Adrenal gland (tissue), 19 donors: ENCODE measurements at places on chromosomes 5 and 9. TPM values are rescaled to one million over a fixed set of nuclear protein-coding genes. Genes with fewer than 3 reads are reported as not detected.
A peak's percentile ranks its signal among the peaks of the same experiment; 100 is the strongest.

The ANKRD18B gene
- not detected for total RNA-seq

The TMEM232 gene
- total RNA-seq: 4.4 TPM

The INSL6 gene
- total RNA-seq: 0.46 TPM

The CCDC180 gene
- 4.3 TPM for total RNA-seq

The UIMC1 gene
- total RNA-seq: 11.2 TPM

The BTNL3 gene
- 0.14 TPM for total RNA-seq

The PHF24 gene
- not detected for total RNA-seq

The CCDC192 gene
- not detected for total RNA-seq

DNA sequence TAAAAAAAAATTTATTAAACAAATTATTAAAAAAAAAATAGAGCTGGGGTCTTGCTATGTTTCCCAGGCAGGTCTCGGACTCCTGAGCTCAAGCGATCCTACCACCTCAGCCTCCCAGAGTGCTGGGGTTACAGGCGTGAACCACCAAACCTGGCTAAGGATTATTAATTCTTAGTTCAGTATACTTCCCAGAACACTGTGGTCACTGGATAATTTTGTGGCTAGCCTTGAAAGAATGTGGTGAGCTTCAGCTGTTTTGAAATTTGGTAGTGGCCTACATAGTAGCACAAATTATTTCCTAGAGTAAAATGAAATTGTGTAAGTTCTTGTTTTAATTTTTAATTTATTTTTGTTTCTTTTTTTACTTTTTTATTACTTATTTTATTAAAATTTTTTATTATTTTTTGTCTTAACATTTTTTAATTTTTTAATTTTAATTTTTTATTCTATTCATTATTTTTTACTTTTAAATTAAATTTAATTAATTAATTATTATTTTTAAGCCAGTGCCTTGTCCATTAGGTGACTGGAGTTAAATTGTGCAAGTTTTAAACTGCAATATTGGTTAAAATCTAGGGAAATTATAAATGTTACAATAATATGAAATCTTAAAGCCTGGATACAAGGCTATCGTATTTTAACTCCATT, 23.0 kb downstream of the ARRDC3 start:
- no peak overlapping the region for H3K27ac ChIP-seq
- H3K27me3 ChIP-seq: no peaks in the 10 kb centered on the region
- no peaks in the 10 kb centered on the region for H3K4me1 ChIP-seq
- no peaks in the 10 kb centered on the region for H3K36me3 ChIP-seq
- H3K4me3 ChIP-seq: no peak overlapping the region

DNA sequence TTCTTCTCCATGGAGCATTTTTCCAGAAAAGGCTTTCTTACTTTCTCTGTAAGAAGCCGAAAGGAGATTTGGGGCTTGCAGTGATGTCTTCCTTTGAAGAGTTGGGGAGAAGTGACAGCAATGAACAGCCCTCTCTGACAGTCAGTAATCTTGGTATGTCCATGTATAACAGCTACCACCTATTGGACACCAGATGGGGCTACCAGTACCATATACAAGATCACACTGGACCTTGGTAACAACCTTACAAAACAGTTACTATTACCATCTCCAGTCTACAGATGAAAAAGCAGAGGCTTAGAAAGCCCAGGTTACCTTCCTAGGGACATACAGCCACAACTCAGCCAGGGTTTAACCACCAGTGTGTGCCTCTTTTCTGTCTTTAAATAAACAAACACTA, 272.7 kb upstream of the TRPC7 start:
- H3K27ac ChIP-seq: no peak overlapping the region
- no peak overlapping the region for H3K4me3 ChIP-seq
- no peaks in the 10 kb centered on the region for H3K4me1 ChIP-seq
- no peaks in the 10 kb centered on the region for H3K36me3 ChIP-seq

- H3K4me1 ChIP-seq: no peaks in the 10 kb centered on the region
- no peak overlapping the region for H3K27ac ChIP-seq
- no peaks in the 10 kb centered on the region for H3K27me3 ChIP-seq
- H3K36me3 ChIP-seq: no peaks in the 10 kb centered on the region
- no peak overlapping the region for H3K4me3 ChIP-seq
These were observed 8.0 kb upstream of the HABP4 start for GRCh38 chr9:96441798-96442445.

GRCh38 chr9:116152390-116152789, 1.2 kb upstream of the PAPPA start:
- no peak for DNase-seq
- H3K4me3 ChIP-seq: no peak overlapping the region
- H3K4me1 ChIP-seq: peaks cover 9% of the 10 kb centered on the region
- no peaks in the 10 kb centered on the region for H3K36me3 ChIP-seq
- H3K27me3 ChIP-seq: peaks cover 10% of the 10 kb centered on the region
- H3K27ac ChIP-seq: no peak overlapping the region

DNA sequence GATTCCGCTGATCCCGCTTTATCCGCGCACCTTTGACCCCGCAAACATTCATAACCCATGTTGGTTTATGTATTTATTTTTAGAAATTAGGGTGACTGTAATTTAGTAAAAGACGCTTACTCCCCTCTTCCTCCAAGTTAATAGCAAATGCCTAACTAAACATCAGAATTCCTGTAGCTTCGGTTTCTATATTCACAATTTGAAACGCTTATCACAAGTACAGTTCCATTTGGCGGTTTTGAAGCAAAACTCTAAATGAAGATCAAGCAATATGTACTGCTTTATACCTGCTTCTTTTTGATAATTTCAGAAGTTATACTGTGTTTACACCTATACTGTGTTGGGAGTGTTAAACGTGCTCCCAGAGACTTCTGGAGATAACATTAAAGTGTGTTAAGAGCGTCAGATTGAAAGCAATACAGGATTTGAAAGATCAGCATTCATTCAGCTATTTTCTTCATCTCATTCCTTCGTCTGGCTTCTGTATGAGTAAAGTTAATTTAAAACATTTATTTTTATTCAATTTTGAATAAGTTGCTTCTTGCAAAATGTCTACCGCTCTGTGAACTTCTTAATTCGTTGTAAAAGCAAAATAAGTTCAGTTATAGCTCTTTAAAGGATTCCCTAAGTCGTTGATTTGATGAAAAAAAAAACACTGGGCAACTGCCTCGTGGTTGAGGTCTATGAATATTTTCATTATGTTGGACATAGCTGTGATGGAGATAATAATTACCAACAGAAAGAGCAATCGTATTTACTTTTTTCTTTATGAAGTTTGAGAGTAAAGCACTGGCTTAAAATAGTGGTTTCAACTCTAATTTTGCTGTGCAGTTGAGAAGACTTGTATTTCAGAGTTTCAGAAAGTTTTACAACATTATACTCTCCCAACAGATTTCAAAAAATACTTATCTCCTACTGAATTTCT, 2.5 kb downstream of the PRDM6 start:
- DNase-seq: no peak
- H3K36me3 ChIP-seq: no peaks in the 10 kb centered on the region
- peaks cover 41% of the 10 kb centered on the region for H3K4me1 ChIP-seq
- no peak overlapping the region for H3K4me3 ChIP-seq
- peaks cover 90% of the 10 kb centered on the region for H3K27me3 ChIP-seq

DNA sequence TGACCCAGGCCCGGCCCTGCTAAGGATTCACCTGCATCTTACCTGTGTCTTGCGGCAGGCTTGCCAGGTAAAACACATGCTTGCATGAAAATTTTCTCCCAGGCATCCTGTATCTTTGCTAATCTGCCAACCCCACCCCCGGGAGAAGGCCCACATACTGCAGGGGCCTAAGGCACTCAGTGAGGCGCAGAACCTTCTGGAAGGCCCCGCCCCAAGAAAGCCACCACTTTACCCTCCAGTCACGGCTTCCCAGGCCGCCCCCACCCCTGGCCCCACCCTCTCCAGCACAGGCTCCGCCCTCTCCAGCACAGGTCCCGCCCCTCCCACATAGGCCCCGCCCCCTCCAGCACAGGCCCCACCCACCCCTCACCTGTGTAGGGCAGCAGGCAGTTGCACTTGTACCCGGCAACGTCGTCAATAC, 29.8 kb upstream of the SEC16A start:
- H3K36me3 ChIP-seq: peaks cover 79% of the 10 kb centered on the region
- DNase-seq: no peak
- H3K27me3 ChIP-seq: no peaks in the 10 kb centered on the region
- peak overlapping the region; percentile 64 for H3K27ac ChIP-seq
- no peak overlapping the region for H3K4me3 ChIP-seq
- H3K4me1 ChIP-seq: no peaks in the 10 kb centered on the region

DNA sequence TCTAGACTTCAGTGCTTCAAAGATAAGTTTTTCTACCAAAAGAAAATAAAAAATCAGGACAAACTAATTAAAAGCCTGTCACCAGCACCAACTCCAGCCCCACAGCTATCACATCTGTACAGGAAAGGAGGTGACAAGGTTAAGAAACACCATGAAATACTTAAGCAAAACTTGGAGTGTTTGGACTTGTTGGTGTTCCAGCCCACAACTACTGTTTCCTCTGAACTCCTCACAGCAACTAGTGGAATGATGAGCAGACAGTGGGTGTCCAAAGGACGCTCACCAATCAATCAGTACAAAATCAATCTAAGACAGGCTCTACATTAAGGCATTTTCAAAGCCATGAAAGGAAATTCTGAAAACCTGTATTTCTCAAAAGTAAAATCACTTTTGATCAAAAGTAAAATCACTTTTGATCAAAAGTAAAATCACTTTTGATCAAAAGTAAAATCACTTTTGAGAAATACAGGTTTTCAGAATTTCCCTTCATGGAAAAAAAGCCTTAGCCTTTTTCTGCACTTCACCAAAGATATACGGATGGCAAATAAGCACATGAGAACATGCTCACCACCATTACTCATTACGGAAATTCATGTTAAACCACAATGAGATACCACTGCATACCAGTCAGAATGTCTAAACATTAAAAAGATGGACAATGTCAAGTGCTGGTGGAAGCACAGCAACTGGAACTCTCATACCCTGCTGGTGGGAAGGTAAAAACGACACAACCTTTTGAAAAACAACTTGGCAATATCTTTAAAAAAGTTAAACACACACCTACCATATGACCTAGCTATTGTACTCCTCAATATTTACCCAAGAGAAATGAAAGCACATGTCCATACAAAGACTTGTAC, 79.7 kb downstream of the MED27 start:
- H3K27me3 ChIP-seq: no peaks in the 10 kb centered on the region
- peaks cover 12% of the 10 kb centered on the region for H3K4me1 ChIP-seq
- H3K4me3 ChIP-seq: no peak overlapping the region
- H3K36me3 ChIP-seq: no peaks in the 10 kb centered on the region
- no peak for DNase-seq

- H3K27ac ChIP-seq: no peak overlapping the region
- DNase-seq: no peak
- H3K4me1 ChIP-seq: no peaks in the 10 kb centered on the region
- H3K36me3 ChIP-seq: no peaks in the 10 kb centered on the region
- no peaks in the 10 kb centered on the region for H3K27me3 ChIP-seq
- H3K4me3 ChIP-seq: no peak overlapping the region
These were observed 239.7 kb downstream of the MEF2C start for GRCh38 chr5:88643315-88643714.

DNA sequence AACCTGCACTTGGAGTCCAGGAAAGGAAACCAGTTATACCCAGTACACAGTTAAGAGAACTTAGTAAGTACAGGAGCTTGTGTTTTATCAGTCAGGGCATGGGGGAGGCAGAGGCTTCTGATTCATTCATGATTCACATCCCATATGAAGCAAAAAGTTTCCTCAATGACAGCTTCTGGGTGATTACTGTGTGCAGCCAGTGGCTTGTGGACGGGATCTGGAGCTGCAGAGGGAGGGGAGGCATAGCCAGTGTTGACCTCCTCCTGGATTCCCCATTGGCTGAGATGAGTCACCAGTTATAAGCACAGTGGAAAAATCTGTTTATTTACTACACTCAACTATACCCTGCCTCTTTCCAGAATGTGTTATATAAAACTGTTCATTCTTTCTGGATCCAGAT, 17.7 kb downstream of the IL31RA start:
- H3K27me3 ChIP-seq: no peaks in the 10 kb centered on the region
- H3K36me3 ChIP-seq: no peaks in the 10 kb centered on the region
- H3K27ac ChIP-seq: no peak overlapping the region
- H3K4me1 ChIP-seq: peaks cover 6% of the 10 kb centered on the region
- H3K4me3 ChIP-seq: no peak overlapping the region

DNA sequence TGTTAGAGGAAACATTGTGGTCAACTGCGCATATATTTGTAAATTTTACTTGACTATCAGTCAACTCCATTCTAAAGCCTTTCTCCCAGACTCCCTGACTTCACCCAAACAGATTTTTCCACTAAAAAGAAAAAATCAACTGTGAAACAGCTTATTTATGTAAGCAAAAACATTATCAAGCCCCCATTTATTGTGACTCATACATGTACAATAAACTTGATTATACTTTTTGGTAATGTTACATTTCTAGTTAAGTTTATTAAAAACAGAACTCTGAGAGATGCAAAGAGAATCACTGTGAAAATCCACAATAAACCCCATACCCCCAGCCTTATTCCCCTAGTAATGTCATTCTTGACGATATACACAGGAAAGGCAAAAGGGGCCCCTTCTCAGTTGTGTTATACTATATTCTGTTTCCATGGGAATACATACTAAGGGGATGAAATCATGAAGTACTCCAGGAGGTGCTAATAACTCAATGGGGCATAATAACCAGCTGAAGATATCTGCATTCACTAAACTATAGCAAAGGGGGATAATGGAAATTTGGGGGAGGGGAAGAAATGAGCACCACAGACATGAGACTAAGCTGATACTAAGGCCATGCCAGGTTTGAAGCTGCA, 616.0 kb downstream of the ACTL7B start:
- H3K27me3 ChIP-seq: no peaks in the 10 kb centered on the region
- H3K27ac ChIP-seq: no peak overlapping the region
- no peaks in the 10 kb centered on the region for H3K4me1 ChIP-seq
- no peaks in the 10 kb centered on the region for H3K36me3 ChIP-seq
- no peak overlapping the region for H3K4me3 ChIP-seq

- DNase-seq: no peak
- no peaks in the 10 kb centered on the region for H3K36me3 ChIP-seq
- H3K4me3 ChIP-seq: no peak overlapping the region
- H3K27me3 ChIP-seq: no peaks in the 10 kb centered on the region
These were observed 66.8 kb downstream of the RAB3C start for GRCh38 chr5:58649716-58650115.

DNA sequence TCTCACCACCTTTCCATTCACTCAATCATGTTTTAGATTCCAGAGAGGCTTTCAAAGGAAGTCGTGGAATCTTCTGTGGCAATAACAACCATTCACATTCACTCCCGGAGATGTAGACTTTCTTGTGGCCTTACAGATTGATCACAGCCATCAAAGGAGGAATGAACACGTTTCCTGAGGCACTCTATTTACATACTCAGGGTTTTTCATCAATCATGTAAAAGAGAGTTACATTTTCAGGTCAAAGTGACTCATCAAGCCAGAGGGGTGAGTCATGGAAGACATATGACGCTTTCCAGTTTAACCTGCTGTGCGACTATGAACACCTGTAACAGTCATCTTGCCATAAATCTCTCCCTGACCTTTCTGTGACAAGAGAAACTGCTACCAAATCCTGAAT, 39.3 kb upstream of the RAD23B start:
- DNase-seq: no peak
- no peak overlapping the region for H3K27ac ChIP-seq
- H3K4me3 ChIP-seq: no peak overlapping the region
- H3K4me1 ChIP-seq: no peaks in the 10 kb centered on the region

DNA sequence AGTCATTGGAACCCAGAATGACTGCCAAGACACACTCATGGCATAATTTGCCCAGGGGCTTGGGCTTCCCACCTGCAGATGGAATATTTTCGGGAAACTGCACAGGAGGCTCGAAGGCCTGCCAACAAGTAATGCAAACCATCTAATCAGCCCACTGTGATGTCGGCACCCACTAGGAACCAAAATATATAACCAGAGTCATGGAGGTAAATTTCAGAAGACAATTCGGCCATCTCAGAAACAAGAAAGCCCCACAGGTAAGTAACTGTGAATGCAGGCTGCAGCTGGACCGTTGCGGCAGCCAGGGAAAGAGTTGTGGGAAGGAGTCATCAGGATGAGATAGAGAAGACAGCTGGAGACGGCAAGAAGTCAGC, 264.4 kb downstream of the SYK start:
- H3K27ac ChIP-seq: no peak overlapping the region
- H3K4me3 ChIP-seq: no peak overlapping the region
- peaks cover 6% of the 10 kb centered on the region for H3K4me1 ChIP-seq
- no peaks in the 10 kb centered on the region for H3K36me3 ChIP-seq
- DNase-seq: no peak
